ENCODE measurements at places on chromosomes 12 and 14. TPM values are rescaled to one million over a fixed set of nuclear protein-coding genes. Genes with fewer than 3 reads are reported as not detected.
A peak's percentile ranks its signal among the peaks of the same experiment; 100 is the strongest.

OTUB2 gene
- total RNA-seq: 2.3 TPM

ADAM20 gene
- 0.39 TPM for total RNA-seq

TIMM9 gene
- total RNA-seq: 65.1 TPM

IL22 gene
- not detected for total RNA-seq

DNA sequence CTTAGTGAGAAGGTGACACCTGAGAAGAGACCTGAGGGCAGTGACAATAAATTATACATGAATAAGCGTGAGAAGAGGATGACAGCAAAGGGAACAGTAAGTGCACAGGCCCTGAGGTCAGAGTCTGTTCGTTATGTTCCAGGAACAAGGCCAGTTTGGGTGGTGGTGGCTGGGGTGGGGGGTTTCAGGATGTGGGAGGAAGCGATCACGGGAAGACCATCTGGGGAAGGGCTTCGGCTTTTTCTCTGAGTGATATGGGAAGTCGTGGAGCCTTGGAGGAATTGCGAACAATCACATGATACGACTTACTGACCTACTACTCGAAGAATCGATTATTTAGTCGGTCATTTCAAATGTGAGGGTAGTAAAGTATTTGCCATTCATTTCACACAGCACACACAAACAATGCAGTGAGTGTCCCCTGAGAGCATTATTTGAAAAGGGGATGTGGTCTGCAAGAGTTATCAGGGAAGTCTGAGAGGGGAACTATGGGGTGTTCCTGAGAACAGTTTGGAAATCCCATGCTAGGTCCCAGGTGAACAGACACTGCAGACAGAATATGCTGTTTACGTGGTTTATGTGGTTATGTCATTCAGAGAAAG is 94.7 kb downstream of the SLC38A1 start:
- no peaks in the 10 kb centered on the region for H3K27me3 ChIP-seq
- H3K4me1 ChIP-seq: peaks cover 22% of the 10 kb centered on the region
- peaks cover 4% of the 10 kb centered on the region for H3K36me3 ChIP-seq
- DNase-seq: no peak

- H3K4me3 ChIP-seq: no peak overlapping the region
- H3K27ac ChIP-seq: no peak overlapping the region
- DNase-seq: no peak
- no peaks in the 10 kb centered on the region for H3K36me3 ChIP-seq
- no peaks in the 10 kb centered on the region for H3K4me1 ChIP-seq
Observed at GRCh38 chr12:119117936-119118335, 60.8 kb upstream of the HSPB8 start.

- no peaks in the 10 kb centered on the region for H3K36me3 ChIP-seq
- H3K4me1 ChIP-seq: no peaks in the 10 kb centered on the region
- H3K27me3 ChIP-seq: no peaks in the 10 kb centered on the region
- H3K4me3 ChIP-seq: no peak overlapping the region
Observed at GRCh38 chr14:90424075-90424474, 27.2 kb downstream of the CALM1 start.

DNA sequence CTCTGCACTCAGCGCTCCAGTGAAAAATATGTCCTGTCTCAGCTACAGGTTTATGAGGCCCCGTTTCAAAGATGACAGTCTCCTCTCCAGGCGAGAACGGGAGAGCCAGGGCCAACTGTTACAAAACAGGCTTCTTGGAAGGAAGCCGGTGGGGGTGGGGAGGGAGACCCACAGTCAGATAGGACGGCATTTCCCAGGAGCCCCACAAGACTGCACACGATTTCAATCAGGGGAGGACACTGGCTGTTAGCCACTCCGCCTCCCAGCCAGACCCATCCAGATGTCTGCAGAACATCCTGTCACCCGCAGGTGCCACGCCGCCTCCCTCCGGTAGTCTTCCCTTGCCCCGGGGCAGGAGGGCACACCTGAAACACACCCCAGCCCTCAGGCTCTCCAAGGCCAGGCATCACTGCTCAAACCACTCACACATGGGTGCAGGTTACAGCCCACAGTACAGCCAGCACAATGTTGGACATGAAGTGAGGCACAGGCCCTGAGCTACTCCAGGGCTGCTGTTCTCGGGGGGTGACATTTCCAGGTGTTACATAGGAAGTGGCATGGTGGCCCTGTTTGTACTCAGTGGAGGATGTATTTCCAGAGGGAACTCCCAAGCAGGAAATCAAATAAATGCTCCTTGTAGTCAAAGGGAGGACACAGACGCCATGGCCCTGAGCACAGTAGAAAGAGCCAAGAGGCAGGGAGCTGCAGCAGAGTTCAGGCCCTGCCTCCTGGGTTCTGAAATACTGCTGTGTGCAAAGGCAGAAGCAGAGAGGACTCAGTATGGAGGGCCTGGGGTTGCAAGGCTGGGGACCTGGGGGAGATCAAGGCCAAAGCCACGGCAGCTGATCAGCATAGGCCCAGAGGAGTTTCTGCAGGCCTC is 138.1 kb downstream of the BCL11B start:
- no peaks in the 10 kb centered on the region for H3K36me3 ChIP-seq
- no peak overlapping the region for H3K4me3 ChIP-seq
- DNase-seq: peak; percentile 2
- no peak overlapping the region for H3K27ac ChIP-seq
- peaks cover 4% of the 10 kb centered on the region for H3K4me1 ChIP-seq

DNA sequence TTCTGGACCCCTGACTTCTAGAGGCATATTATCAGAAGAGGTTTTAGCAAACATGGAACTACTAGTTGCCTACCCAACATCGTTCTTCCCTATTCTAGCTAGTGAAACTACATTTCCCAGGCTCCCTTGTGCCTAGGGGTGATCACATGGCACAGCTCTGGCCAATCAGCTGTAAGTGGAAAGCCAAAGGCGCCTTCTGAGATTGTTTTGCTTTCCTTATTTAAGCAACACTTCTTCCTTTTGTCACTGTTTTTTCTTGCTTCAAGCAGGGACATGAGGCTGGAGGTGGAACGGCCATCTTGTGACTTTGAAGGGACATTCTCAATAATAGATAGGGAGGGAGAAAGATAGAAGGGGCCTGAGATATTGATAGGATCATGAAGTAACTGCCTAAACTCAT is 136.7 kb downstream of the ZNF664 start:
- H3K4me1 ChIP-seq: no peaks in the 10 kb centered on the region
- no peak for DNase-seq
- no peak overlapping the region for H3K4me3 ChIP-seq
- H3K27me3 ChIP-seq: peaks cover 2% of the 10 kb centered on the region

- no peaks in the 10 kb centered on the region for H3K27me3 ChIP-seq
- no peak overlapping the region for H3K4me3 ChIP-seq
- peak overlapping the region; percentile 1 for H3K27ac ChIP-seq
- DNase-seq: no peak
- peaks cover 49% of the 10 kb centered on the region for H3K36me3 ChIP-seq
Observed at GRCh38 chr14:23023022-23023794, 11.5 kb downstream of the PSMB5 start.

DNA sequence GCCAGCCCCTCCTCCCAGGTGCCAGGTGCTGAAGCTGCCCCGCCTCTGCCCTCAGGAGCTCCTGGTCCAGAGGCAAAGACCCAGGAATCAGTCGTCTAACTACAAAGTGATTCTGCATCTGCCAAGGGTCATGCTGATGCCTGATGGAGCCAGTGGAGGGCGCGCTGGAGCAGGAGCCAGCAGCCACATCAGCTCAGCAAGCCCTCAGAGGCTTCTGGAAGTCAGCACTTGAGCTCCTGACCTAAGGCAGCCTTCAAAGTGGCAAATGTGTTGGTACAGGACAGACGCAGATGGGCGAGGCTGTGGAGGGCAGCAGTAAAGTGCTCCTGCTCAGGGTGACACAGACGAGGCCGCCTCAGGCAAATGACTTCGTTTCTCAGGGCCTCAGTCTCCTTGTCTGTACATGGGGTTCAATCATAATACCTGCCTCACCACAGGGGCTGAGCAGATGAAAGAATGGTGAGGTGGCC is 10.9 kb downstream of the C12orf43 start:
- peak; percentile 41 for DNase-seq
- H3K27me3 ChIP-seq: no peaks in the 10 kb centered on the region
- H3K36me3 ChIP-seq: peaks cover 51% of the 10 kb centered on the region
- peak overlapping the region; percentile 25 for H3K27ac ChIP-seq

- H3K27me3 ChIP-seq: peaks cover 3% of the 10 kb centered on the region
- no peak overlapping the region for H3K4me3 ChIP-seq
- H3K4me1 ChIP-seq: peaks cover 2% of the 10 kb centered on the region
Observed at GRCh38 chr12:107091989-107092641, 1.2 kb downstream of the CRY1 start.

GRCh38 chr12:112168561-112168971 is 43.2 kb downstream of the TRAFD1 start:
- H3K4me3 ChIP-seq: no peak overlapping the region
- H3K4me1 ChIP-seq: no peaks in the 10 kb centered on the region
- H3K27me3 ChIP-seq: no peaks in the 10 kb centered on the region
- peaks cover 14% of the 10 kb centered on the region for H3K36me3 ChIP-seq
- H3K27ac ChIP-seq: no peak overlapping the region

DNA sequence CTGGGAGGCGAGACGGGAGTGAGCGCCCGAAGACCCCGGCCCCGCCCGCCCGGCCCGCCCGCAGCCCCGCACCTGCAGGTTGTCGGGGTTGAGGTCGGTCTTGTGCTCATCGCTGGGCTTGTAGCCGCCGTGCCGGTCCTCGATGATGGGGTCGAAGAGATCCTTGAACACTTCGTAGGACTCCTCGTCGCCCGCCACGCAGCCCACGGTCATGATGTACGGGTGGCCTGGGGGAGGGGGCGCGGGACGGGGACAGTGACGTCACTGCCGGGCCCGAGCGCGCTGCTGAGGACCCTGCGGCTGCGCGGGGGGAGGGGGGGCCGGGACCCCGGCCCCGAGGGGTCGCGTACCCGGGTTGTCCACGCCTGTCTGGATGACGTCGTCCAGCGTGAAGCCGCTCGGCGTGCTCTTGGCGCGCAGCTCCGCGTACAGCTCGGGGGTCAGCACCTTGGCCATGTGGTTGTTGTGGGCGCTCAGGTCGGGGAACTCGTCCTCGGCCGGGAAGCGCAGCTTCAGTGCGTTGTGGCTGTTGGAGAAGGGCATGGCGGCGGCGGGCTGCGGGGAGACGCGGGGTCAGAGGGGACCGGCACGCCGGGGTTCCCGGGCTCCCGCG is 573 bp downstream of the CKB start:
- no peaks in the 10 kb centered on the region for H3K36me3 ChIP-seq
- H3K27ac ChIP-seq: no peak overlapping the region

DNA sequence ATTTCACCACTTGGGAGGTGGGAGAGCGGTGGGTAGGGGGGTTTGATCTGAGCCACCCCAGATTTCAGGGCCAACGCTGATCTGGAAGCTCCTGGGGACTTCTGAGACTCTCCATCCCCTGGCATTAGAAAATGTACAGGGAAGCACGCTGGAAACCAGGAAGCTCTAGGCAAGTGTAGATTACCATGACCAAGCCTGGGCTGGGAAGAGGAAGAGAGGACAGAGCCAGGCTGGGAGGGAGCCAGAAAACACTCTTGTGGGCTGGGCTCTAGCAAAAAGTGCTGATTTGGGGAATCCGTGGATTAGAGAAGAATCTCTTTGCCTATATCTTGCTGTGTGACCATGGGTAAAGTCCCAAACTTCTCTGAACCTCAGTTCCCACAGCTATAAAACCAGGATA is 236.7 kb downstream of the BCL11B start:
- no peak for DNase-seq
- no peaks in the 10 kb centered on the region for H3K36me3 ChIP-seq
- no peaks in the 10 kb centered on the region for H3K4me1 ChIP-seq
- H3K27ac ChIP-seq: no peak overlapping the region
- no peak overlapping the region for H3K4me3 ChIP-seq
- H3K27me3 ChIP-seq: peaks cover 5% of the 10 kb centered on the region

DNA sequence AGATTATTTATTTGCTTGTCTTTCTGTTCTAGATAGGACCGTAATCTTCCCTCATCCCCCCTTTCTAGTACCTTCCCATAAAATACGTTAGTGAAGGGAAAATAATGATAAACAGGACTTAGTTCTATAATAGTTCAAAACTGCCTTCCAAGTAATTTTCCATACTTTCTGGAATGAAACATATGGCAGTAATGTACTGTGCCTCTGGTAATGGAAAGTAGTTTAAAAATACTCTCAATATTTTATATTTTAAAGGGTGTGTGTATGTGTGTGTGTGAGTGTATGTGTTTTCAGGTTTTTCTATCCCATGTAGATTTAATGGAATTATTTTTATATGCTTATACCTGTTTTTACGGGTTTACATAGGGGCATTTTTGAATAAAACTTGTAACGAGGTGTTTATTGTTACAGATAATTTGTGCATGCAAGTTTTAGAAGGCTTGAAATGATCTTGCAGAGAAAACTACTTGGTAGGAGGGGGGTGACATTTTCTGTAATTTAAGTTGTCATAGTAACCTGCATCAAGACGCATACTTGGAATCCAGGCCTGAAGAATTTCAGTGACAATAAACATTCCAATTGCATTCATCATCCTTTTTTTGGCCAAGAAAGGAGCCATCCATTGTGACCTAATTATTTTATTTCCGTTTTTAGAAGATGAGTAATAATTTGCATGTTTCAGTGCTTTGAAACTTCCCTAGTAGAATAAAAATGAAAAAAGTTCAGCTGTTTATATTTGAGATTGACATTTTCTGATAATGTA is 38.9 kb downstream of the RASSF8 start:
- H3K4me1 ChIP-seq: no peaks in the 10 kb centered on the region
- no peak overlapping the region for H3K27ac ChIP-seq
- H3K27me3 ChIP-seq: peaks cover 2% of the 10 kb centered on the region
- H3K36me3 ChIP-seq: no peaks in the 10 kb centered on the region
- no peak for DNase-seq

DNA sequence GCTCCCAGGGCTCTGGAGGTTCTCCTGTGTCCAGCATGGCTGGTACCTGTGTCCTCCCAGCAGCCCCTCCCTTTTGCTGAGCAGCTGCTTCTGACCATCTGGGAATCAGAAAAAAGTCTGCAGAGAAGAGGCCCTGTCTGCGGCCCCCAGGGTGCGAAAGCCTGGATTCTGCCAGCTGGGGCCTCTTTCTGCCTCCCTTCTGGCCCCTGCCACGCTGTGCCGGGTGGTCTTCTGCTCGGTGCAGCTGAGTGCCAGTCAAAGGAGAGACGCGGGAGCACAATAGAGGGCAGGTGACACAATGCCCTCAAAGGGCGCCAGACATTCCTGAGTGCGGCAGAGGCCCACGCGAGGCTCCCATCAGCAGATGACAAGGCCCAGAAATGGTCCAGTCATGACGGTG is 12.6 kb downstream of the BTBD6 start:
- no peaks in the 10 kb centered on the region for H3K27me3 ChIP-seq
- H3K27ac ChIP-seq: no peak overlapping the region
- DNase-seq: no peak

DNA sequence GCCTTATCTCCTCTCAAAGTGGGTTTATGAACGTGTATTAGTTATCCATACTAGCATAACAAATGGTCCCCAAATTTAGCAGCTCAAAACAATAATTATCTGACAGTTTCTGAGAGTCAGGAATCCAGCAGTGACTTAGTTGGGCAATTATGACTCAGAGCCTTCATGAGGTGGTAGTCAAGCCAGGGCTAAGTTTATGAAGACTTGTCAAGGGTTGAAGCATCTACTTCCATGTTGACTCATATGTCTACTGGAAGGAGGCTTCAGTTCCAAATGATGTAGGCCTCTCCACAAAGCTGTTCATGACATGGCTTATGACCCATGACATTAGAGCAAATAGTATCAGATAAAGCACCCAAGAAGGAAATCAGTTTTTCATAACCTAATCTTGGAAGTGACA is 73.2 kb downstream of the IPO8 start:
- no peaks in the 10 kb centered on the region for H3K27me3 ChIP-seq
- no peak for DNase-seq
- H3K4me1 ChIP-seq: peaks cover 5% of the 10 kb centered on the region

All from activated T-helper 2 cell treated with anti-CD3 and anti-CD28 coated beads, Interferon-gamma antibody, Interleukin-2, Interleukin-4, amounts not matched to agents 10 μg/mL and 5 μg/mL and 100 μg/mL, durations not matched to agents 14 hours and 24 hours and 36 hours (primary cell).